ENCODE measurements at places on chromosomes 6 and 20. TPM values are rescaled to one million over a fixed set of nuclear protein-coding genes. Genes with fewer than 3 reads are reported as not detected.

TINAG gene
- total RNA-seq, result not detected

APOBEC2 gene
- 1.0 TPM for total RNA-seq

DNA sequence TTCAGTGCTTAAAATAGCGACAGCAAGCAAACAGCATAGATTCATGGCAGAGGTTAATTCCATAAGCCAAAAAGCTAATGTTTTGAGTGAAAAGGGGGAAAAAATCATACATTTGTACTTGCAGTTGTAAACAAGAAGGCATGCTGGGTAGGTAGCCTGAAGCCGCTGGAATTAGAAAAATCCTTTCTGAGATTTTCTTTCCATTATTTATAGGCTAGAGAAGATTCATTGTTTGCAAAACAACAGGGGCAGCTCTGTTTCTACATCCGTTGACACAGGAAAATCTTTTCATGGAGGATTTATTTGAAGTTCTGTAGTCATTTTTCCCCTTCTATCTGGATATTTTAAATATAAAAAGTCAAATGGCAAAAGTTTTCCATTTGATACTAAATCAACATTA lies 843.9 kb downstream of the QKI start:
- no peaks in the 10 kb centered on the region for H3K4me1 ChIP-seq
- no peak overlapping the region for H3K27ac ChIP-seq
- H3K27me3 ChIP-seq, result no peaks in the 10 kb centered on the region
- no peak for DNase-seq

GRCh38 chr6:3418496-3419060 lies 38.3 kb downstream of the SLC22A23 start:
- H3K27me3 ChIP-seq, result no peaks in the 10 kb centered on the region
- DNase-seq, result no peak
- no peaks in the 10 kb centered on the region for H3K36me3 ChIP-seq

DNA sequence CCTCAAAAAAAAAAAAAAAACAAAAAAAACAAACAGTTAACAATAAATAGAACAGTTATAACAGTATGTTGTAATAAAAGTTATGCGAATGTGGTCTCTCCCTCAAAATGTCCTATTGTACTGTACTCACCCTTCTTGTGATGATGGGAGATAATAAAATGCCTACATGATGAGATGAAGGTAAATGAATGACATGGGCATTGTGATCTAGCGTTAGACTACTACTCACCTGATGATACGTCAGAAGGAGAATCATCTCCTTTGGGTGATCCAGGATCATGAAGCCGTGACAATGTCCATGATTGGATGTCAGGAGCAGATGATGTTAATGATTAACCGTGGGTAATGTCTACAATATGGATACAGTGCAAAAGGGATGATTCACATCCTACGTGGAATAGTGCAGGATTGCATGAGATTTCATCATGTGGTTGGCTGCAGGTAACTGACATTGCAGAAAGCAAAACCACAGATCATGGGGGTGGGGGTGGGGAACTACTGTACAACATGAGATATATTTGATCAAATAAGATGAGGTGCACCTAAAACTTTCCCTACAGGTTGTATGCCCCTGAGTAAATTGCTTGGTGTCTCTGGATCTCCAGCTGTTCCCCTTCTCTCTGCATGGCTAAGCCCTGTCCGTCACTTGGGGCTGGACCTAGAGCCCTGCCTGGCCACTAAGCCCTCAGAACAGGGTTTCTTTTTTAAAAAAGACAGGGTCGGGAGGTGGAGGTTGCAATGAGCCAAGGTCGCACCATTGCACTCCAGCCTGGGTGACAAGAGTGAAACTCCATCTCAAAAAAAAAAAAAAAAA lies 6.2 kb upstream of the RBCK1 start:
- H3K27me3 ChIP-seq, result no peaks in the 10 kb centered on the region
- peaks cover under 1% of the 10 kb centered on the region for H3K36me3 ChIP-seq
- H3K27ac ChIP-seq, result no peak overlapping the region

DNA sequence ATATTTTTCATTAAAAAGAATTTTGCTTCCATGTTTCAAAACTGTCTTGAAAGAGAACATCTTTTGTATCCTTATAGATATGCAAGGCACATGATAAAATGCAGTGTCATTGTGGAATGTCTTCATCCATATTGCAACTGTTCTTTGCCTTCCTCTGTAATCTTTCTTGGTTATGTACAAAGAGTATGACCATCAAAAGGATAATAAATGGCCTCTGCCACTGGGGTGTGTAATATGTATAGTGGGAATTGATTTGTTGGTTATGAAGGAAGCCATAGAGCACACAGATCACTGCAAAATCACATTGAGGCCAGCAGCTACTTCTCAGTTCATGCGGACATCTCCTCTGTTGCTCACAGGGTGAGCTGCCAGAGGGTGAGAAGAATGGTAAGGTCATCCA lies 703.5 kb downstream of the TFAP2A start:
- DNase-seq, result no peak
- H3K4me3 ChIP-seq, result no peak overlapping the region
- H3K4me1 ChIP-seq, result no peaks in the 10 kb centered on the region
- H3K27ac ChIP-seq, result no peak overlapping the region
- no peaks in the 10 kb centered on the region for H3K36me3 ChIP-seq
- H3K27me3 ChIP-seq, result no peaks in the 10 kb centered on the region

DNA sequence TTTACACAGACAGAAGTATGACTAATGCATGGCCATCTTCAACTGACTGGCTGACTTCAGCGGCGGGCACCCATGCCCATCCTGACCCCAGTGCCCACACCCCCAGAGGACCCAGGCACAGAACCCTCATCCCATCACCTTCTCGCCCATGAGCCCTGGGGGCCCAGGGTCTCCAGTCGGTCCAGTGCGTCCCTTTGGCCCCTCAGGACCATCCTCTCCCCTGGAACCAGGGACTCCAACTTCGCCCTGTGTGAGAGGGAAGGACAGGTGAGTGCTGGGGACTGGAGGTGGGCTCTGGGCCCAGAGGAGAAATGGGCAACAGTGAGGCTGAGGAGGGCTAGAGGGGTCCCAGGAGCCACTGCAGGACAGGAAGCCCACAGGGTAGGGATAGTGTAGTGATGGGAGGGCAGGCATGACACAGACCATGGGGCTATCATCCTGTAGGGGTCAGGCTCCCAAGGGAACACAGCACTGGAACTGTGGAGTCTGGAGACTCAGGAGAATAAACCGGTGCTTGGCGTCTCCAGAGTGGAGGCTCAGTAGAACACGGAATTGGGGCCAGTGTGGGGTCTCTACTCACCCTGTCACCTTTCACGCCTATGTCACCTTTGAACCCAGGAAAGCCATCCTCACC lies 16.7 kb downstream of the COL11A2 start:
- no peak overlapping the region for H3K27ac ChIP-seq
- no peak for DNase-seq
- no peaks in the 10 kb centered on the region for H3K27me3 ChIP-seq
- H3K4me1 ChIP-seq, result no peaks in the 10 kb centered on the region
